Activated T-cell treated with anti-CD3 and anti-CD28 coated beads for 24 hours (primary cell): ENCODE measurements at places on chromosomes 1 and 21.

GRCh38 chr1:235014756-235015155, 113.9 kb downstream of the TOMM20 start:
- DNase-seq, result no peak

DNA sequence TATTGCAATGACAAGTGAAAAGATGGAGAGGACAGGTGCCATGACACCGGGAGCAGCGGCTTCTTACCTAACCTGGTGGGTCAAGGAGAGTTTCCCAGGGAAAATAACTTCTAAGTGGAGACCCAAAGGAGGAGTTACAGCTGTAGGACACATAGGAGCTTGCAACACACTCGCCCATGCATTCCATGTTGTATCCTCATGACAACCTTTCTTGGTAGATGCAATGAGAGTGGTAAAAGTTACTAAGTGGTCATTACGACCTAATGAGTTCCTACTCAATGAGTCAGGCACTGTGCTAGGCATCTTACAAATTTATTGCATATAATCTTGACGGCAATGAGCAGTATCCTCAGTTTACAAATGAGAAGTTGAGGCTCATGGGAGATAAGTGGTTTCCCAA, 119.5 kb upstream of the HOOK1 start:
- DNase-seq, result no peak

- DNase-seq, result no peak
Measured at GRCh38 chr1:49465486-49466185, 558.1 kb downstream of the AGBL4 start.

DNA sequence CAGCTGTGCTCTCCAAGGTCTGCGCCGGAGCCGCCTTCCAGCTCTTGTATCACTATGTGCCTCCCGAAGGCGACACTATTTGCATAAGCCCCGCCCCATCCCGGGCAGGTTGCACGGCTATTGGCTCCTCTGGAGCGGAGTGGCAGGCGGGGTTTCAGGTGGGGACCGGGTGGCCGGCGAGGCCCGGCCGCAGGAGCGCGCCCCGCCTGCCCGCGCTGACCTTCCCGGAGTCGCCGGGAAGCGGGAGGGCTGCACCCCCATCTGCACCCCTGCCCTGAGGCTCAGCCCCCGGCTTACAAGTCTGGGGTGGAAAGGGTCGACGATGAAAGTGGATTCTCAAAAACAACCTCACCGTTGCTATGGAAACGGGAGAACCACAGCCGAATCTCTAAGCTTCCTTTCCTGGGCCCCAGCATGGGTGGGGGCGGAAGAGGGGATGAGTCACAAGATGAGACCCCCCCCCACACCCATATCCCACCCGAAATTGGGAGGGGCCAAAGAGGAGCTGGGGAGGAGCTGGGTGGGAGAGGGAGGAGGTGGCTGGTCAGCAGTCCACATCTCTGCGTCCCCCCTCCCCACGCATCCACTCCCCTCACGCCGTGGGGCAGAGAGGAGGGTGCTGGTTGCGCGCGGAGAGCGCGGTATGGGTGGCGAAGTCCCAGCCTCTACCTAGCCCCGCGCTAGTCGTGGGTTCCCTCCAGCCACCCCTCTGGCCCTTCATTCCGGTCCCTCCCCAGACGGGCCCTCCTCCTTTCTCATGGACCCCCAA, at the start of gene HPCAL4:
Gene HPCAL4, minus strand, starts transcription at position 51 of the 769 bp plus-strand sequence. CDS start 6,830 bp downstream, outside the sequence.
- DNase-seq, result peak; percentile 82

DNA sequence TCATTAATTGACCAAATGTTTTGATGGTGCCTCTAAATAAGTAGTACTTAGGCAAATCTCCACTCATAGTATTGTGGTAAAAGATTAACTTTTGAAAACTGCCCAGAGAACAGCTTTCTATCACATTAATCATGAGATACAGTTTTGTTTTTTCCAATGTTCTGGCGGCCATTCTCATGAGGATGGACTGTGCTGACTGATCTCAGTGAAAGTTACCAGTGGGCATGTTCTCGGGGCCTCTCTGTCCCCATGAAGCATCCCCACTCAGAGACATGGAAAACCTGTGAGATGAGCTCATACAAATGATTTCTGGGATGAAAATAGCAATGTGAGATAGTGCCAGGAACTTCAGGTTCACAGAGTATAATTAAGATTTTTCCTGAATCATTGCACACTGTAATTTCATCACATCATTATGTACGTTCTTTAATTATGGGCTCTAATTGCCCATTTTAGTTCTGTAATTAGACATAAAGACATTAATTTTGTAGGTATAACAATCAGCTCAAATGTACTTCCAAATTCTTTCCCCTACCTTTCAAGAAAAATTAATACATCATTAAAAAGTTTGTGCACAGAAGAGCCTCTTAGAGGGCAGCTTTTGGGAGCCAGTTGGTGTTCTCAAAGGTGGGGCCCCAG, 40.5 kb downstream of the DDR2 start:
- DNase-seq, result no peak

GRCh38 chr1:116377541-116378529, 4.8 kb downstream of the ATP1A1 start:
- no peak for DNase-seq

- DNase-seq, result no peak
Measured at GRCh38 chr21:36347278-36347961, 27.4 kb downstream of the MORC3 start.

DNA sequence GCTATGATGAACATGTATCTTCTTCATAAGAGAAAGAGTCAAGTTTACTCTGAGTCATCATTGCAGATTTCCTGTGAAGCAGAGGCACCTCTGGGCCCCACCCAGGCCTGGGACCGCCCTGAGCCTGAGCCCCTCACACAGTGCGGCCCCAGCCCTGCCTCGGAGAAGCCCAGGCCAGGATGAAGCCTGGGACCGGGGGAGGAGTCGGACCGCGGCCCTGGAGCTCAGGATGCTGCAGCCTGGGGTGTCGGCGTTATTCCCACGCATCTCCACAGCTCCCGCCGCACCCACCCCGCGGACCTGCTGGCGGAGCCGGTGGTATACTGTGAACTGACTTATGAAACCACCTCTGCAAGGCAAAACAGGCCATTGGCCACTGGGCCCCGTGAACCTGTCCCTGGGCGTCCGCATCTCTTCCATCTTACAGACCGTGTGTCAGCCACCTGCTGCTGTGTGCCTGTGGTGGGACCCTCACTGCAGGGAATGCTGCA, 2.4 kb upstream of the COL6A1 start:
- no peak for DNase-seq

DNA sequence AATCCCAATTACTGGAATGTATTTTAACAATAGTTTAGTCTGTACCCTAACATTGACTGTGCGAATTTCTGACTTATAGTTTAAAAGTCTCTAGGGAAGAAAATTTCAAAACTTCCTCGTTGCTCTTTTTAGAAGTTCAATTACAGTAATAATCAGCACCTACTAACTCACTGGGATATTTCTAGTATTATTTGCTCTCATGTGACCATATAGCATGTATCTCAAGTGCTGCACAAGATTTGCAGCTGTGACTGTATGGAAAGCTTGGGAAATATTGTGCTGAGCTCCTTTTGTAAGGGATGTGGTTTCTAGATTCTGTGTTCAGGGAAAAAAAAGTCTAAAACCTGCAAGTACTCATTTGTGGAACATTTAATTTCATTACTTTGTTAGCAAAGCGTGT, 153.1 kb downstream of the ST6GALNAC3 start:
- DNase-seq, result no peak

GRCh38 chr1:191460234-191460633, 698.0 kb upstream of the RGS18 start:
- DNase-seq, result no peak
